Foreskin melanocyte (primary cell): ENCODE measurements at places on chromosomes 3 and 15.

GRCh38 chr3:166243511-166243910 lies 406.3 kb upstream of the BCHE start:
- no peak for DNase-seq

DNA sequence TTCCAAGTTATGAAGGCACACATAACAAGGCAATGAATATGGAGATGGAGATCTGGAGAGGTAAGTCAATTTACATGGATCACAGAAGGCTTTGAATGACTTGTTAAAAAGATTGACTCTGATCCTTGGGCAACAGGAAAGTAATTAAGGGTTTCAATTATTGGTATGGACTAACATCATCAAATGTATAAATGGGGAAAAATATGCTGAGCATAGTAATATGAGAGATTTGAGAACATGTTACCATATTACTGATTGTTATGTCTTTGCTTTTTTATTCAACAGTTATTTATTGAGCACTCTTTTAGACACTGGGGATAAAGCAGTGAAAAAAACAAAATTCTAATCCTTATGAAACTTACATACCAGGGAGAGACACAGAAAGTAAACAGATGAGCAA lies 238.5 kb upstream of the ROBO1 start:
- no peak for DNase-seq

GRCh38 chr3:56771376-56771775 lies 30.4 kb downstream of the ARHGEF3 start:
- DNase-seq = no peak

DNA sequence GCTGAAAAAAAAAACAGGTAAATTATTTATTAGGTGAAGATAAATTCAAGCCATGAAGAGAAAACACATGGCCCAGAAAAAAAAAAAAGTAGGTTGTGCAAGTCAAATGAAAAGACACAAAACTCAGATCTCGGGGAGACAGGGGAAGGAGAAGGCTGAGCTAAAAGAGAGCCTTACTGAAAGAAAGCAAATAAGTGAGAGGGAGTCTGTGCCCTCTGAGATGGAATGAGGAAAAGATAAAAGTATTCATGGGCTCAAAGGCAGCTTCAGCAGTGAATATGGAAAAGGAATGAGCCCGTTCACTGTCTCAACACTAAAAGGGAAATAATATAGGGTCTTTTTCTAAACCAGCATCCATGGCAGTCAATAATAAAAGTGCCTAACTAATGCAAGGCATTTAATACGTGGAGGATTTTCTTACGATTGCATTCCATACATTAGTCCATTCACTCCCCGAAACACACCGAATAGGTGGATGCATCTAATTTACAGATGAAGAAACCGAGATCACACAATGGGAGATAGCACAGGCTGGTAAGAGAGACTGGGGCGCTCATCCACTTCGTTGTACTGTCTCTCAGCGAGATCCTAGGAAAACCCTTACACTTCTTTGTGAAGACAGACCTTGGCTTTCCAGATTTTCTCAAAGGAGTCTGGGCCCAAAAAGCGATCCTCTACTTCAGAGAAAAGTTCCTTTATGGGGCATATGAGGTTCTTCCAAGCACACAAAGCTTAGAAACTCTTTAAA lies 1.1 kb downstream of the TFDP2 start:
- peak; percentile 11 for DNase-seq

DNA sequence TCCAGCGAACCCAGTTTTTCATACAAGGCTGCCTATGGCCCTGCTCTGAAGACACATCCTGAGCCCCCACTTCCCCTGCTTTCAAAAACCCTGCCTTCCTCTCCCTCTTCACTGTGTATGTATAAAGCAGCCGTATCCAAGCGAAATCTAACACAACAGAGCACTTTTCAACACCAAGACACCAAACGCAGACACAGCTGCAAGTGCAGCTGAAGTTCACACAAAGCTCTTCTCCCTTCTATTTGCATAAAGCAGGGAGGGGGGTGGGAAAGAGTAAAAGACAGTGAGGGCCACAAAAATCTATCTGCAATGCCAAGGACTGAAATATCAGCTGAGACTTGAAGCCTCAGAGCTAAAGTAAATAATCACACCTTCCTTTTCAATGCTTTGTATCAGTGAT lies 35.1 kb upstream of the CSPG5 start:
- no peak for DNase-seq

DNA sequence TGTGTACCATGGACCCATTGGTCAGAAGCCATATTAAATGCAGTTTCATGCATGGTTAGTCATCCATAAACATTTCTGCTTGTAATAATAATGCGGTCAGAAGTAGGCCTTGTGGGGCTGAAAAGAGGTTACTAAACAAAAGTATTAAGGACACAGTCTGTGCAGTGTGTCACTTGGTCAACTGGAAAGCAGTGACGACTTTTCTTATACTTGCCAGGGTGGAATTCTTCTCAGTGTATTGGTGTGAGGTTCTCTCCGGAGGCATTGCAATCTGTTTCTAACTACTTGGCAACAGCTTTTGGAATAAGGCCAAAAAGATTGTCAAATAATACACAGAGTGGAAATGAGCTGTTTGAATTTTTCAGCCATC lies 46.8 kb downstream of the CHL1 start:
- DNase-seq = no peak

- DNase-seq = no peak
These were observed 80.5 kb downstream of the RTP4 start for GRCh38 chr3:187448674-187449073.

- no peak for DNase-seq
These were observed 92.2 kb upstream of the ALCAM start for GRCh38 chr3:105274536-105274935.

DNA sequence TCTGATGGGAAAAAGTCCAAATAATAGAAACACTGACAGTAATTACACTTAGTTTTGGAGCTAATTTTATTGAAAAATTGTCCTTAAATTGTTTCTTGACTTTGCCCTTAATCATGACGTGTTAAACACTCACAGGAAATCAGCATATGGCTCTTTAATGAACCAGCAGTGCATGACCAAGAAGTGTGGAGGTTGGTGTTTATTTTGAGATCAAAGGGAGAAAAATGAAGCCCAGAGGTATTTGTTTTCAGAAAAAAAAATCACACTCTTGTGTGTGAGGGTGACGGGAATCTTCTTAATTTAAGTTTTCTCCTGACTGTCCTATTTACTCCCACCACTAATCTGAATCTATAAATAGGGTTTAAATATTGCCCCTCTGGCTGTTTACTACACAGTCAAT lies 28.8 kb upstream of the SYNM start:
- no peak for DNase-seq

DNA sequence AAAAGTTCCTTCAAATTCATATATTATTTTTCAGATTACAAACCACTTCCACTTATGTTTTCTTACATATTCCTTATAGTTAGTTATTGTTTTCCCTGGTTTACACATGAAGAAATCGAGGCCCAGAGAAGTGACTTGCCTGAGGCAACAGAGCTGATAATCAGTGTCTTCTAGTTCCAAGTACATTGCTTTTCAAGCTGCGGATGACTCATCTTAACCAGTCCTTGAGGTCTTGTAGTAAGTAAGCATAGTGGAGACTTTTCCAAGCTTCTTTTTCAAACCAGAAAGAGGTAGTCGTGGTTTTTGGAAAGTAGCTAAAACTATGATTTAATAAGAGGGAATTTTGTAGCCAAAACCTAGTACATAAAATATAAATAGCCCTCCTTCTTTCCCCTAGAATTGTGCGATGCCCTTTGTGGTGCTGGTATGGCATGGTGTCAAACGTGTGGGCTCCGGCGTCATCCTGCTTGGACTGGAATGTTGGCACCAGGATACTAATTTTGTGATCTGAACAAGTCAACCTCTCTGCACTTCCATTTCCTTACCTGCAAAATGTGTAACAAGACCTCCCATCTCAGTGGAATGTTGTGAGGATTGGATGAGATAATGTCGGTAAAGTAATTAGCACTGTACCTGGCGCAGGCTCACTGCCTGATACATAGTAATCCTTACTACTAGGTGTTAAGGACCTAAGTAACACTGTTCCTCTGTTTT lies 19.0 kb upstream of the DLG1 start:
- DNase-seq = peak; percentile 77

DNA sequence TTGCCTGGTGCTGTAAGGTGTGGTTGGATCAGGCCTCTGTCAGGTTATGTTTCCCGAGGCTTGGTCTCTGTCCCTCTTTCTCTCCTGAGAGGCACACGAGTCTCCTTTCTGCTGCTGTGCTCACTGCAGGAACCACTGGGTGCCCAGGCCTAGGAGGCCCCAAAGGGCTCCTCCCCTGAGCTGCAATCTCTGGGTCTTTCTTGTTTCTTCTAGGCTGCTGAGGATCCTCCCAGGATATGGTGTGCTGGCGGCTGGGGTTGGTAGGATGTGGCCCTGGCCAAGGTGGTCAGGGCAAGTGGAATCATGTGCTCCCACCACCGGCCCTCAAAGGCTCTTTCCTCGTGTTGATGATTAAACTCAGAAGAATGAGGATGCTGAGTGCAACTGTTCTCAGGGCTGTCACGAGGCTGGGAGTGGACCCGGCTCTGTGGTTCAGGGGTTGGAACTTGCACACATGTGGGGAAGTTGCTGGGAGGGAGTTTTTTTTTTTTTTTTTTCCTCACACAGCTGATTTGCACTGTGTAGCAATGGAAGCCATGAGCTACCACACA lies 43.6 kb upstream of the CTSH start:
- DNase-seq = peak; percentile 100

DNA sequence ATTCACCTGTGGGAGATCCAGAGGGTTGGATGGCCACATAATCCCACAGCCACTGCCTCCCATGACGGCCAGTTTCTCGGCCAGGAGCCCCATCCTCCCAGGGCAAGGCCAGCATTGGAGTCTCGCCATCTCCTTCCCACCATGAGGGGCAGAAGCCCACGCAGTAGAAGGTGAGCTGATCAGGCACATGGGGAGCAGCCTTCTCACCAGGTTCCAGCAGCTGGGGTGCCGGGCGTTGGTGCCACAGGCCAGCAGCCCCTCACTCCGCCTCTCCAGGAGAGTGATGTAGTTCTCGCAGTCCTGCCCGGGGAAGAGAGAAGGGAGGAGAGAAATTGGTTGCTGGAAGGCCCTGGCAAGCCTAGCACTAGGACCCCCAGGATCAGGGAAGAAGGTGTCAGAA lies 16.1 kb downstream of the SEMA7A start:
- DNase-seq = no peak

GRCh38 chr15:75431270-75431669 lies 20.2 kb downstream of the SIN3A start:
- DNase-seq = no peak

- DNase-seq = no peak
These were observed 29.9 kb upstream of the RNU6-1 start for GRCh38 chr15:67869701-67870100.

GRCh38 chr3:27721717-27722564 lies at the start of gene EOMES:
TSS of gene EOMES (minus strand) at chr3:27722323. CDS start at chr3:27722294, 29 bp downstream.
- DNase-seq = peak; percentile 57

GRCh38 chr15:24318981-24319380 lies 356.6 kb upstream of the NPAP1 start:
- DNase-seq = no peak

DNA sequence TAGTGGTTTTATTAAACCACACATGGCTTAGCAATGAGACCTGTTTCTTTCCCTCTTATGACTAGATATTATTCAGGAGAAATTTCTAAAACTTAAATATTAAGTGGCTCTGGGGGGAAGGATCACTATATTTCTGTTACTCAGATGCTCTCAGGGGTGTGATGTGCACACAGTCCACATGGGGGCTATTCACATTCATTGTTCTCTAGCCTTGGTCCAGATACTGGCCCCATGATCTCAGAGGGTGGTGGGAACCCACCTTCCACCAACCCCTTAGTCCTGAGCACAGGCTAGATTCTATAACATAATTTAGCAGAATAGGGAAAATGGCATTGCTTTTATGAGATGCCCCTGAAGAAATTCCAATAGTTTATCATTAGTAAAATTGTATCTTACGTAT lies 149.0 kb upstream of the ST8SIA2 start:
- no peak for DNase-seq

- no peak for DNase-seq
These were observed at the start of gene RARRES1 for GRCh38 chr3:158731938-158732855. TSS of gene RARRES1 (minus strand) at chr3:158732457. CDS start at chr3:158732415, 42 bp downstream.

- DNase-seq = no peak
These were observed 43.4 kb downstream of the ARMC8 start for GRCh38 chr3:138230525-138230924.

DNA sequence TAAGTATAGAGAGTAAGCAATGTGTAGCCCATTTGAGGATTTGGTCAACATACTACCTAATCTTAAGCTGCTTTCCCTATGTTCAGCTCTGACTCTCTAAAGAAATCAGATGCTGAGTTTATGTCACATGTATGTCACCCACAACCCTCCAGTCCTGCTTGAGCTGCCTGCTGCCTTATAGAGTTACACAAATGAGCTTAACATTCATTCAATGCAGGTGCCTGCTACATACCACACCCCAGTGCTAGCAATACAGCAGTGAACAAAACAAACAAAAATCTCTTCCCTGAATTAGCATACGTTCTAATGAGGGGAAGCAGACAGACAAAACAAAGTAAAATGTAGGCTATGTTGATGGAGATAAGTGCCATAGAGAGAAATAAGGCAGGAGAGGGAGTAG lies 93.0 kb downstream of the HHLA2 start:
- no peak for DNase-seq

DNA sequence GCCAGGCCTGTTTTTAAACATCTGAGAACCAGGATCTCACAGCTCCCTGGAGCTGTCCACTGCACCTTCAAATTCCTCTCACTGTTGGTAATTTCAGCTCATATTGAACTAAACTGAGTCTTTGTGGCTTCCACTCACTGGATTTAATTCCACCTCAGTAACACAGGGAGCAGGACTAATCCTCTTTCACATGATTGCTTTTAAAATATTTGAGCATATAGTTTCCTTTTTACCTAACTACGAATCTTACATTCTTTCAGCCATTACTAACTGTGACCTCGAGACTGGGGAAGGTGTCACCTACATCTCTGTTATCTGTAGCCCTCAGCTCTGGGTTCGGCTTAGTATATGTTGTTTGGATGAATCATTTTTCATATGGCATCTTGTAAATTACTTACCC lies 194.3 kb upstream of the C2CD4B start:
- no peak for DNase-seq

DNA sequence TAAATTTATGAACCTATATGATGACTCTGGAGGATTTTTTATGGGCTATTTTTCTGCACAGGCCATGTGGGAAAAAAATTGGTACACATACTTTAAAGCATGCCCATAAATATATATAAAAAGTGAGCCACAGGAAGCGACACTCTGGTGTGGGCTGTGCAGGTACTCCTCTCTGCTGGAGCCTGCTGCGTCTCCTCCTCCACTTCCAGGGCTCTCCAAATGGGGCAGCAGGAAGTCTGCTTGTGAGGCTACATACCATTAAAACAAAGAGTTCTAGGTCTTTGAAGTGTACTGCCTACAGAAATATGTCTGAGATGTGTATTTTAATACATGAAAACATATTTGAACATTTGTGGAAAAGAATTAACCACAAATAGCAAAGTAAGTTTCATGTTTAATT lies 135.1 kb downstream of the CTNNB1 start:
- DNase-seq = no peak

DNA sequence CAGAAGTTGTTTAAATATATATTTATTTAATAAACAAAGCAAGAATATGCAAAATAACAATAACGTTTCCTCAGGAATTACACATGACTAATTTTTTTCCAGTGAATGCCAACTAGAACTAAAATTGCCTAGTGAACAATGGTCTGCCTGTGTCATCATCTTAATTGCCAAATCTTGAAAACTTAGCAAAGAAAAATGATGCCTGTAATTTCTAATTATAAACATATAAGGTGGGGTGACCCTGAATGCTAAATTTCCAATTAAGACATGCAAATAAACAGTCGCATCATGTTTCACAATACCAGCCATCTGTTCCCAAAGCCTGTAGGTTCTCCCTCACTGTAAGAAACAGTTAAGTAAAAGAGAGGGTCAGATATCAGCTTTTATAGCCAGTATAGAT lies 67.6 kb upstream of the PLCL2 start:
- no peak for DNase-seq

GRCh38 chr3:157491136-157491535 lies 12.1 kb downstream of the VEPH1 start:
- DNase-seq = no peak
